Upper lobe of right lung (tissue), 1 donor: ENCODE measurements at places on chromosomes 6 and 20. TPM values are rescaled to one million over a fixed set of nuclear protein-coding genes. Genes with fewer than 3 reads are reported as not detected.

Gene FOXQ1
- 12.3 TPM for total RNA-seq

Gene SLC17A1
- not detected for total RNA-seq

Gene SAMD10
- total RNA-seq: 4.3 TPM

Gene CRYBG1
- total RNA-seq: 24.9 TPM

Gene C2
- 282 TPM for total RNA-seq

Gene HFE
- 9.2 TPM for total RNA-seq

Gene TPX2
- 1.6 TPM for total RNA-seq

Gene GSTA2
- not detected for total RNA-seq

Gene CPXM1
- 1.3 TPM for total RNA-seq

Gene HM13
- total RNA-seq: 169 TPM

Gene CDC5L
- 17.8 TPM for total RNA-seq

GRCh38 chr20:17941826-17942196 is 26.8 kb downstream of the SNX5 start:
- no peak overlapping the region for H3K27ac ChIP-seq
- peaks cover 59% of the 10 kb centered on the region for H3K36me3 ChIP-seq
- peaks cover 25% of the 10 kb centered on the region for H3K4me1 ChIP-seq

- H3K27me3 ChIP-seq: no peaks in the 10 kb centered on the region
- no peak overlapping the region for H3K4me3 ChIP-seq
- no peak for DNase-seq
- no peaks in the 10 kb centered on the region for H3K36me3 ChIP-seq
Measured at GRCh38 chr20:40631119-40631631, 57.9 kb downstream of the MAFB start.

- no peaks in the 10 kb centered on the region for H3K36me3 ChIP-seq
- no peak overlapping the region for H3K27ac ChIP-seq
- peaks cover 7% of the 10 kb centered on the region for H3K4me1 ChIP-seq
- no peak for DNase-seq
- H3K27me3 ChIP-seq: no peaks in the 10 kb centered on the region
Measured at GRCh38 chr6:47653706-47654105, 44.7 kb upstream of the ADGRF4 start.

GRCh38 chr6:109308018-109308492 is 74.2 kb downstream of the CD164 start:
- H3K27me3 ChIP-seq: no peaks in the 10 kb centered on the region
- H3K4me1 ChIP-seq: peaks cover 7% of the 10 kb centered on the region
- no peaks in the 10 kb centered on the region for H3K36me3 ChIP-seq
- H3K4me3 ChIP-seq: no peak overlapping the region

- no peaks in the 10 kb centered on the region for H3K36me3 ChIP-seq
- H3K27me3 ChIP-seq: no peaks in the 10 kb centered on the region
- no peak overlapping the region for H3K27ac ChIP-seq
- no peaks in the 10 kb centered on the region for H3K4me1 ChIP-seq
Measured at GRCh38 chr6:38184585-38185080, 365.1 kb downstream of the ZFAND3 start.

- H3K27ac ChIP-seq: no peak overlapping the region
- DNase-seq: no peak
- no peaks in the 10 kb centered on the region for H3K27me3 ChIP-seq
- H3K4me1 ChIP-seq: no peaks in the 10 kb centered on the region
Measured at GRCh38 chr20:11378252-11378651, 539.4 kb upstream of the BTBD3 start.

DNA sequence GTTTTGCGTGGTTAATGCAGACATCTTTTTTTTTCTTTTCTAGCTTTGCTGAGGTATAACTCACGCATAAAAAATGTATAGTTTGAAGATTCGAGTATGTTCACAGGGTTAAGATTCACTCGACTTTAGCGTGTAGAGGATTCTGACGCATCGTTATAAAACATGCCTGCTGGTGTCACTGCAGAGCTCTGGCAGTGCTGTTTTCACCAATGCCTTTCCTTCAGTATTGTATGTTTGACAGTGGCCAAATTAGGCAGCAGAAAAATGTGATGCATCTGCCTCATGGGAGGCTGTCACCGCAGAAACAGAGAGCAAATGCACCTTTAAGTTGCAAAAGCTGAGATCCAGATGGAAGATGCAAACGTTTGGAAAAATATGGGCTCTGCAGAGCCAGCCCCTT is 18.0 kb upstream of the SIRPB2 start:
- no peak for DNase-seq
- H3K4me3 ChIP-seq: no peak overlapping the region

- H3K27me3 ChIP-seq: no peaks in the 10 kb centered on the region
- no peaks in the 10 kb centered on the region for H3K36me3 ChIP-seq
- no peak overlapping the region for H3K27ac ChIP-seq
- no peak for DNase-seq
- H3K4me3 ChIP-seq: no peak overlapping the region
Measured at GRCh38 chr6:129525055-129525454, 184.9 kb downstream of the ARHGAP18 start.

DNA sequence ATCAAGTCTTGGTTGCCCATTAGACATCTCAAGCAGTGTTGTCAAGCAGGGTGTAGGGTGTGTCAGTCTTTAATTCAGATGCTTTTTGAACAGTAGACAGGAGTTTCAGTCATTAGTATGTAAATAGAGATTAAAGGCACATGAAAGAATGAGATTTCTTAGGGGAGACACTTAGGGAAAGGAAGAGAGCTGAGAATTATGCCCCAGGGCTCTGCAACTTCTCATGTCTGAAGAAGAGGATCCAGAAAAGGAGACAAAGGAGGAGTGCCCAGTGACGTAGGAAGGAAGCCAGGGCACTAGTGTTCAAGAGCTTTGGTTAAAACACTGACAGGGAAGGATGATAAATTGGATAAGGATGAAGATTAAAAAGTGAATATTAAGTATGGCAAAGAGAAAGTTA is 569.7 kb downstream of the NKAIN2 start:
- H3K27me3 ChIP-seq: no peaks in the 10 kb centered on the region
- no peaks in the 10 kb centered on the region for H3K36me3 ChIP-seq
- no peak for DNase-seq
- H3K4me1 ChIP-seq: no peaks in the 10 kb centered on the region

GRCh38 chr6:146878952-146879340 is 280.2 kb downstream of the ADGB start:
- no peak overlapping the region for H3K4me3 ChIP-seq
- H3K36me3 ChIP-seq: no peaks in the 10 kb centered on the region
- no peak for DNase-seq
- H3K27me3 ChIP-seq: no peaks in the 10 kb centered on the region
- peak overlapping the region; percentile 38 for H3K27ac ChIP-seq

DNA sequence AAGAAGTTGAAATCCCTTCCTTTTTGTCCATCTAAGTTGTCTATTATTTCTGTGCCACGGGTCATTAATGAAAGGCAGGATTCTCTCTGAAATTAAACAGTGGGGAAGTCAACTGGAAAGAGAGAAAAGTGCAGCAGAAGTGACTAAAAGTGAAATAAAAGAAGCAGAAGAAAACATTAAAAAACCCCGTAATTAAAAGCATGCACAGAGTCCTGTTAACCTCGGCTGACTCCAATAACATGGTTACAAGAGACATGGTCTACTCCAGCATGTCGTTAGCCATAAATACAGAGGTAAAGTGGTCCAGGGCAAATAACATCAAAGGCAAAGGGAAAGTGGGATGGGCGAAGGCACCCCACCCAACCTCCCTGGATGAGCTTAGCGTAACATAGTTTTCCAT is 13.0 kb upstream of the MOXD1 start:
- H3K27ac ChIP-seq: no peak overlapping the region
- no peaks in the 10 kb centered on the region for H3K27me3 ChIP-seq
- no peak for DNase-seq
- no peaks in the 10 kb centered on the region for H3K4me1 ChIP-seq
- no peak overlapping the region for H3K4me3 ChIP-seq

DNA sequence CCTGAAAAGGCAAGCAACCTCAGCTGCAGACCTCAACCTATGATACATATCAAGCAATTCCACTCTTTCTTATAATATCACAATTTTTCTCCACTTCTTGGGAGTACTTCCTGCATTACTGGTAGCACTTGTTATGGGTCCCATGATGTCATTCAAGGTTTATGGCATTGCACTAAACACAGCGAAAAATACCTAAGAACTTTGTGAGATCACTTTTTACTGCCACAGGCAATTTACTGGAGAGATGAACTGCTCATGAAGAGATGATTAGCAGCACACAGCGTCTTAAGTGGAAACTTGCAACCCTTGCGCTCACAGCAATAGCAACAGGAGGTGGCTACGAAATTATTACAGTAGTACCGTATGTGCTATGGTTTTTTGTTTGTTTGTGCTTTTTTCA is 19.3 kb upstream of the RIMS4 start:
- no peak overlapping the region for H3K4me3 ChIP-seq
- DNase-seq: no peak
- H3K27ac ChIP-seq: no peak overlapping the region

DNA sequence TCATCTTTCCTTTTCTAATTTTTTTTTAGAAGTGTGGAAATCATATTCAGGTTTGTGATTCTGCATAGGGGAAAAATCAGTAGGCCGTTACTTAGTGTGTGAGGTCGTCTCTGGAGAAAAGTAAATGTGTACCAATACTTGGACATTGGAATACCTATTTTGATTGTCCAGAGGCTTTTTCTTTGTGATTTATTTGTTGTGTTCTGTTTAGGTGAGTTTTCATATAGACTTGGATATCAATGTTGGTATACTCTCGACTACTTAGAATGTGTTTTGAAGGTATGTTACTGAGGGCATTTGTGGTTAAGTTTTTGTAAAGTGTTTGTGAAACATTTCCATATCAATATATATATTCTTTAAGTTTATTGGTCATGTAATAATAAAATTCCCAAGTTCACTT is 2.3 kb downstream of the CD2AP start:
- DNase-seq: no peak
- H3K27me3 ChIP-seq: no peaks in the 10 kb centered on the region
- no peaks in the 10 kb centered on the region for H3K36me3 ChIP-seq
- H3K4me1 ChIP-seq: peaks cover 37% of the 10 kb centered on the region

DNA sequence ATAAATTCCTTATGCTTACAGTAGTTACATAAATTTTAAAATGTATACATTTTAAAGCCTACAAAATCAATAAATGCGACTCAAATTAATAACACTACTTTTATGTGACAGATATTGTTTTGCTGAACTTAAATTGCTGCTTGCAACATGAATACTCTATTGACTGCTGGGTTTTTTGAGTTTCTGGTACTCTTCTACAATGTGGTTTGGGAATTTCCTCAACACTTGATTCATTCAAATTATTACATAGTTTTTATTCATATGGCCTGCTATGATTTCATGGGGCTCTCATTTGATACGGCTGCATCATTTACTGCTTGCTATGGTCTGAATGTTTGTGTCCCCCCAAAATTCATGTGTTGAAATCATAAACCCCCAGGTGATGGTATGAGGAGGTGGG is 2.3 kb upstream of the TXLNB start:
- H3K27ac ChIP-seq: no peak overlapping the region
- peaks cover 34% of the 10 kb centered on the region for H3K4me1 ChIP-seq
- H3K27me3 ChIP-seq: no peaks in the 10 kb centered on the region
- DNase-seq: no peak
- no peaks in the 10 kb centered on the region for H3K36me3 ChIP-seq
- no peak overlapping the region for H3K4me3 ChIP-seq

DNA sequence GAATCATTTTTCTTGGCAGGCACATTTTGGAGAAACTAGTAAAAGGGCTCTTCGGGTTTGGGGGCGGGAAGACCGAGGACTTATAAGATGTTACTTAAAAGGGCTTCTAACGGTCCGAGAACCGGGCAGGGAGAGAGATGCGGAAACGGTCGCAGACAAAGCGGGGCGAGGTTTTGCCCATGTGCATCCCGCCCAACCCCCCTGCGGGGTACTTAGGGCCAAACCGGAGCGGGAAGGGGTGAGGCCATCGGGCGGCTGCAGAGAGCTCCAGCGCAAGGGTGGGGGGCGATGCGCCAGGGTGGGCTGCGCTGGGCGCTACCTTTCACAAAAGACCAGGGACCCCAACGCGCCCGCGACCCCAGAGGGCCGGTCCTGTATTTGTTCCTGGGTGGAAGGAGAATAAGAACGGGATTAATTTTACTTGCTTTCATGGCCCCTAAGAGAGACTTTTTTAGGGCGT is 616 bp downstream of the TUBB start:
- no peaks in the 10 kb centered on the region for H3K27me3 ChIP-seq
- H3K4me1 ChIP-seq: peaks cover 42% of the 10 kb centered on the region
- peak overlapping the region; percentile 75 for H3K4me3 ChIP-seq
- peak overlapping the region; percentile 93 for H3K27ac ChIP-seq
- H3K36me3 ChIP-seq: peaks cover 35% of the 10 kb centered on the region

DNA sequence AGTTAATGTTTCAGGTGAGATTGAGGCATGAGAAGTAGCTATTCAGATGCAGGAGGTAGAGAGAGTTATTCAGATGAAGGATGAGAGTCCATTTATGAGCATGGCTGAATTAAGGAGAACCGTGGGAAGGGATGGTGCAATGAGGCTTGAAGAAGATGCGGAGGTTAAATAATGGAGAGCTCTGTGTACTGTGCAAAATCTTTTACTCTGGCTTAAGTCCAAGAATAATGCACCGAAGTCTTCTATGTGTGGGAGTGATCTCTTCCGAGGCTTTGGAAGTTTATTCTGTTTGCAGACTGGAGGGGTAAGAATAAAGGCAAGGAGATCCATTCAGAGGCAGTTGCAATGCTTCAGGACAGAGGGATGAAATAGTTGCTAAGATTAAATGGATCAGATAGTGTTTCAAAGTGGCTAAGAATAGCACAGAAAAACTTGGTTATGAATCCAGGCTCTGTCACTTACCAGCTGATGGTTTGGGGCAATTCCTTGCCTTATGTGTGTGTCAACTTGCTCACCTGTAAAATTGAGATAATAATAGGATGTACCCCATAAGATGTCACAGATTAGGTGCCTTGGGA is 467.1 kb downstream of the HDGFL1 start:
- no peak for DNase-seq
- no peak overlapping the region for H3K27ac ChIP-seq
- H3K4me3 ChIP-seq: no peak overlapping the region
- no peaks in the 10 kb centered on the region for H3K4me1 ChIP-seq
- H3K36me3 ChIP-seq: no peaks in the 10 kb centered on the region
